Naive thymus-derived CD8-positive, alpha-beta T cell (primary cell): ENCODE measurements at places on chromosomes 5 and 9. TPM values are rescaled to one million over a fixed set of nuclear protein-coding genes. Genes with fewer than 3 reads are reported as not detected.
A peak's percentile ranks its signal among the peaks of the same experiment; 100 is the strongest.

The HK3 gene
- 0.52 TPM for total RNA-seq

The C5orf15 gene
- total RNA-seq: 16.4 TPM

GRCh38 chr5:179866241-179867078 lies 7.8 kb upstream of the MRNIP start:
- no peak overlapping the region for H3K4me3 ChIP-seq
- DNase-seq: no peak
- no peaks in the 10 kb centered on the region for H3K27me3 ChIP-seq
- H3K27ac ChIP-seq: no peak overlapping the region
- no peaks in the 10 kb centered on the region for H3K36me3 ChIP-seq

- H3K4me3 ChIP-seq: peak overlapping the region; percentile 93
- no peaks in the 10 kb centered on the region for H3K36me3 ChIP-seq
- peaks cover 77% of the 10 kb centered on the region for H3K4me1 ChIP-seq
- peak overlapping the region; percentile 97 for H3K27ac ChIP-seq
- no peak for DNase-seq
- no peaks in the 10 kb centered on the region for H3K27me3 ChIP-seq
These were observed 615 bp downstream of the PSMD5 start for GRCh38 chr9:120841930-120842684.

The TRAF1 gene
- 126 TPM for total RNA-seq

The EPB41L4B gene
- total RNA-seq: not detected

The NR6A1 gene
- not detected for total RNA-seq

DNA sequence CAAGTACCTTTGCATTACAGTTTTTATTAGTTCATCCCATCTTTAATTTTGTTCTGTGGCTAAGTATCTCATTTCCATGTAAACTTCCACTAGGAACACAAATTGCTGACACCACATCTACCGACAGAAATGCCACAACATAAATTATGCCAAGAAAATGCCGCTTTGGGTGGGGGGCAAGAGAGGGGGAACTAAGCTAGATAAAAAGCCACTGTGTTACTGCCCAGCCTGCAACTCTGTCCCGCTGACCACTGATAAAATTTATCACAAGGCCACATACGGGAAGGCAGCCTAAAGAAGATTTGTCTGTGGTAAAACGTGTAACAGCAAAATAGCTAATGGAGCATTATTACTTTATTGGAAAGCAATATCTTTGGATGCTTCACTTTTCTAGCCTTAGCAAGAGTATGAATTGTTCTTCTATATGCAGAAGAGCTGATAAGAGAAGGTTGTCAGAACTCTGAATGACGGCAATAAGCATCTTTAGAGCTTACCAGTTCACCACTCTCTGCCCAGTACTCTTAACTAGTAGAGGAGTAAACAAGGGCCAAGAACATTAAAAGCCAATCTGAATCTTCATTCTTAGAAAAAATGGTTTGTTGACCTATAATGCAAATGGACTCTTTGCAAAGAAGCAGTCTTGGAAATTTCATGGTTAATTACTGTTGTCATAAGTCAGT lies 172.2 kb upstream of the MEF2C start:
- no peak overlapping the region for H3K27ac ChIP-seq
- H3K4me1 ChIP-seq: no peaks in the 10 kb centered on the region
- no peak for DNase-seq

GRCh38 chr5:154755361-154756008 lies at the start of gene LARP1:
LARP1 (plus strand) TSS chr5:154755377; CDS start chr5:154755758, 381 bp downstream.
- H3K4me1 ChIP-seq: peaks cover 54% of the 10 kb centered on the region
- H3K27ac ChIP-seq: peak within 1 kb of the TSS; percentile 98
- H3K27me3 ChIP-seq: no peaks in the 10 kb centered on the region
- H3K4me3 ChIP-seq: peak within 1 kb of the TSS; percentile 93
- no peaks in the 10 kb centered on the region for H3K36me3 ChIP-seq
